Smooth muscle cell of trachea (primary cell): ENCODE measurements at places on chromosomes 3 and 15. TPM values are rescaled to one million over a fixed set of nuclear protein-coding genes. Genes with fewer than 3 reads are reported as not detected.

Gene XIRP1
- under 0.01 TPM in 1 of 2 replicates, not detected in the other for total RNA-seq

Gene INSYN1
- 0.73 and 1.5 TPM in 2 replicates for total RNA-seq

Gene LAMB2
- total RNA-seq, result 580 and 1,305 TPM in 2 replicates

Gene TMCO5A
- not detected in 2 replicates for total RNA-seq

Gene COMMD4
- 67.8 and 141 TPM in 2 replicates for total RNA-seq

Gene UBR1
- 28.9 and 45.1 TPM in 2 replicates for total RNA-seq

Gene OIP5
- total RNA-seq, result 1.5 and 10.0 TPM in 2 replicates

Gene IL12A
- total RNA-seq, result 1.9 and 7.4 TPM in 2 replicates

Gene TMEM44
- total RNA-seq, result 13.8 and 15.7 TPM in 2 replicates
